Astrocyte of the cerebellum (primary cell): ENCODE measurements at places on chromosomes 7 and 10.

DNA sequence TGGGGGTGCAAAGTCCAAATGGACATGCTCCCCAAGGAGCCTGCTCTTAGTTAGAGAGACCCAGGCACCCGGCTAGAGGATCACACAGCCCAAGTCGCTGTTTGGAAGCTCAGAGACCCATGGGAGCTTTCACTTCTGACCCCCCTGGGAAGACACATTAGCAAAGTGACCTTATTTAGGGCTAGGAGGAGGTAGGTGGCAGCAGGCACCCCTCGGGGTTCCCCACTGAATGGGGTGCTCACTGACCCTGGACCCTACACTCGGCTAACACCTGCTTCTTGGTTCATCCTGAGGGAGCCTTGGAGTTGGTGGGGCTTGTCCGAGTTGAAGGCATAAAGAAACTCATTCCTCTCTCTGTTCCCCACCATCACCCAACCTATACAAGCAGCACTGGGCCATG lies 27.1 kb upstream of the HABP2 start:
- DNase-seq: no peak

DNA sequence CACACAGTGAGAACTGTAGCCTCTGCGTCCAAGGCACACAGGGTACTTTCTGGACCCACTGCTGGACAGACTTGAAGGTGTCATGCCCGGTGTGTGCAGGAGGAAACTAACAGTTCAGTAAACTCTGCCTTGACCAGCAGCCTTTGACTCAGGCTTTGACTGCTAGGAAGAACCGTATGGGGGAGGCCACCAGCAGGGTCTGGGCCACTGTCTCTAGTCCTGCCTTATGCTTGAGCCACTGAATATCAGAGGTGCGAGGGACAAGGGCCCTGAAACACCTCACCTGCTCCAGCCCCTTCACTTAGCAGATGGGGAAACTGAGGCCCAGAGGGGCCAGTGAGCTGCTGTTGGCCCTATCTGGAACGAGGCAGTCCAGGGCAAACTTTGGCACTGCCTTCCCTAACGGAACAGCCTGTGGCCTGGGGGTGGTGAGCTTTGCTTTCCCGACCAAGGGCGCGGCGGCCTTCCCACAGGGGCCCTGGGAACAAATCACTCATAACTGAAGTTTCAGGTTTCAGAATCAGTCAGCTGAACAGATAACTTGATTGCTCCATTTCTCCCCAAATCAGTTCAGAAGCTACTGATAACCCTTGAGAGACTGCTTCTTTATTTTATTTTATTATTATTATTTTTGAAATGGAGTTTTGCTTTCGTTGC lies 130.0 kb downstream of the FAM53B start:
- DNase-seq: no peak

- peak; percentile 1 for DNase-seq
These were observed 78.3 kb downstream of the ATRNL1 start for GRCh38 chr10:115171392-115171960.

DNA sequence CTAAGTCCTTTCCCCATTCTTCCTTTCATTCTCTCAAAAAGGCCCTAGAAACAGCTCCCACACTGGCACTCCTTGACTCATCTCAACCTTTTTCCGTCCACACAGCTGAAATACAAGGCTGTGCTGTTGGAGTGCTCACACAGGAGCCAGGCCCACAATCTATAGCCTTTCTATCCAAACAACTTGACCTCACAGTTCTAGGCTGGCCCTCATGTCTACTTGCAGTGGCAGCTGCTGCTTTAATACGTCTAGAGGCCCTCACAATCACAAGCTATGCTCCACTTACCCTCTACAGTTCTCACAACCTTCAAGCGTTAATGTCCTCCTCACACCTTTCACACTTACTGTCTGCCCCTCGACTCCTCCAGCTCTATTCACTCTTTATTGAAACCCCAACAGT lies 12.0 kb upstream of the LRRC61 start:
- no peak for DNase-seq

DNA sequence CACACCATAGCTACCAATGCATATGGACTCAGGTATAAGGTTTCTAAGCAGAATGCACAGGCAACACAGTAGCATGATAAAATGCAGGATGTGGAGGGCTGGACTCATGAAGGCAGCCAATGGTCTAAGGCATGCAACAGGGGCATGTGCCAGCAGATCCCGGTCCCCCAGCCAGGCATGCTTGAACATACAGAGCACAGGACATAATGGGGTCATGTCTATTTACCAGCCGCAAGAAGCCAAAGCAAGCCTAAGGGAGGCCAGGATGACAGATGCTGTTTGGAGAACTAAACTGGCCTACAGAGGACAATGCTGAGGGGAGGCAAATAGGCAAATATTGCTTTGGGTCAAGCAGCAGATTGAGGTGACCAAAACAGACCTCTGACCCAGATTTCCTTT lies 60.0 kb upstream of the PDLIM1 start:
- DNase-seq: no peak

- DNase-seq: no peak
These were observed 434.5 kb downstream of the CCSER2 start for GRCh38 chr10:84762754-84763394.

DNA sequence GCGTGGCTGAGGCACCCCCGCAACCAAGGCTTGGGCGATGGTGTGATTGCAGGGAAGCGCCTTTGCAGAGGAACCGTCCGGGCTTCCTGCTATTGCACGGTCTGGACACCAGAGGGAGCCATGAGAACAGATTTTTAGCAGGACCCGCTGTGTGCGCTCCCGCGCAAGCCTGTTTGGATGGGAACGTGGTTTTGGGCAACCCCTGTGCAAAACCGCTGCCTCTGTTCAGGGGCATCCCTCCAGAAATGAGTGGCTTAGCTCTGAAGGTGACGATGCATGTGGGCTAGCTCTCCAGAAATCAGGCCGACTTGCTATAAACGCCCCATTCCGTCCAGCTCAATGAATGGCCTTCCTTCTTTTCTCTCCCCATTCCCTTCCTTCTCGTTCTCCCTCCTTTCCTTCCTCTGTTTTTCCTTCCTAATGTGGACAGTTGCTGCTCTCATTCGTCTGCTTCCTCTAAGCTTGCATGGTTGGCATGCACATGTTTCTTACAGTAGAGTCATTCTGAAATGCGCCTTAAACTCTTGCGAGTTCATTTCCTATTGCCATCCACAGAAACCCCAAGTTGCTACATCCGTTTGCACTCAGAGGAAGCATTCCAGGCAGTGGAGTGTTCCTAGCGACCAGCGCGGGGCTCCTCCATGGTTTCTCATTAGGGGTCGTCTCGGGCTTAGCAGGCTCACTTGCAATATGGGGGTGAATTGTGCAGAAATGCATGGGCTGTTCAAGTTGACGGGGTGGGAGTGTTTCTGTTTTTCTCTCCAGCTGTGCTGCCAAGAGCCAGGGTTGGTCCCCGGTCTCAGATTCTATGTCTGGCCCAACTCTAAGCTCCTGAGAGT lies 302.5 kb upstream of the GALNT17 start:
- DNase-seq: peak; percentile 16

- DNase-seq: no peak
These were observed 127.6 kb downstream of the TNS3 start for GRCh38 chr7:47454069-47454973.

DNA sequence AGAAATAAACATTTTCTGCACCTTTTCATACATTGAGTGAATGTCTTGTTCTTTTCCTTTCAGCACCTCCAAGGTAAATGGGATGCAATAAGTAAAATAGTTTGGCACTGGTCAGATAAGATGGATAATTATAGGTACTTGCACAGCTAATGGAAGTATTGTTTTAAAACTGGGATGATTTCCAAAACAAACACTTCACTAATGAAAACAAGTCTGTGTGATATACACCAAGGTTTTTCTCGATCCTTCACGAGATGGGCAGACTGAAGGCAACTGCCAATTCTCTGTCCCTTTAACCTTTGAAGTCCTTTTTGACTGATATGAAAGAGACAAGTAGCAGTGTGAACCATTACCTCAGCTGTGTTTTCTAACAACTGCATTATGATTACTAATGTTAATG lies 423.8 kb downstream of the GFRA1 start:
- no peak for DNase-seq

DNA sequence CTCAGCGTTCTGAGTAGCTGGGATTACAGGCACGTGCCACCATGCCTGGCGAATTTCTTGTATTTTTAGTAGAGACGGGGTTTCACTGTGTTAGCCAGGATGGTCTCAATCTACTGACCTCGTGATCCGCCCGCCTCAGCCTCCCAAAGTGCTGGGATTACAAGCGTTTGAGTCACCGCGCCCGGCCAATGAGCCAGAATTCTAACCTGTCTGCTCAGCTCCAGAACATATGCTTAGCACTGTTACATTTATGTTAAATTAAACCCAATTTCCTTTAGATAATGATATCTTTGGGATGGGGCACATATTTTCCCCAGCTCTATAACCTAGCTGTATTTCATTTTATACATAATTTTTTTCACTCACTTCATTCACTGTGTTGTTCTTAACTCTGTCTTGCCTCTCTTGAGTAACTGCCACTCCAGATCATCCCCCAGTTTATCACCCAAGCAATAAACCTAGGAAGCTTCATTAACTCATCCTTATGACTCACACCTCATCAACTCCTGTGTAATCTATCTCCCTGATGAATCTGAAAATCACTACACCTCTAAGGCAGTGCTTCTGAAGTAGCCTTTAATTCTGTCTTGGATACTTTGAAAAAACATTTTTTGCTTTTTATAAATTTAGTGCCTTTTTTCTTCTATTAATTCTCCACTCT lies 559.7 kb upstream of the ZWINT start:
- no peak for DNase-seq

- DNase-seq: no peak
These were observed 29.8 kb downstream of the JAKMIP3 start for GRCh38 chr10:132095403-132096113.

- DNase-seq: no peak
These were observed 48.5 kb upstream of the SHTN1 start for GRCh38 chr10:117053482-117053881.

DNA sequence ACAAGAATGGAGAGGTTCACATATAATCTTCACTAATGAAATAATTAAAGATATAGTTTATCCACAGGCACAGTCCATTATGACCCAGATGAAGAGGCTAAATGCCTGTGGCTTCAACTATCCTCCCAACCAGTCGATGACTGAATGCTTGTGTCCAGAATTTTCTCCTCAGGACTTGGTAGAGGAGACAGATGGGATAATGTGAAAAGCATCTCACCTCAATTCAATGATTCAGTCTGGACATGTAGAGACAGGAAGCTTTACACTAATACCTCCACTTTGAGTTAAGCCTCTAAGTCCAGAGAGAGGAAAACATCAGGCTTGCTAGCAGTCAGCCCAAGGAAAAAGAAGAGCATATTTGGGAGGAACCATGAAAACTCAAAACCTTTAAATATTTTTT lies 59.1 kb upstream of the COL1A2 start:
- no peak for DNase-seq

DNA sequence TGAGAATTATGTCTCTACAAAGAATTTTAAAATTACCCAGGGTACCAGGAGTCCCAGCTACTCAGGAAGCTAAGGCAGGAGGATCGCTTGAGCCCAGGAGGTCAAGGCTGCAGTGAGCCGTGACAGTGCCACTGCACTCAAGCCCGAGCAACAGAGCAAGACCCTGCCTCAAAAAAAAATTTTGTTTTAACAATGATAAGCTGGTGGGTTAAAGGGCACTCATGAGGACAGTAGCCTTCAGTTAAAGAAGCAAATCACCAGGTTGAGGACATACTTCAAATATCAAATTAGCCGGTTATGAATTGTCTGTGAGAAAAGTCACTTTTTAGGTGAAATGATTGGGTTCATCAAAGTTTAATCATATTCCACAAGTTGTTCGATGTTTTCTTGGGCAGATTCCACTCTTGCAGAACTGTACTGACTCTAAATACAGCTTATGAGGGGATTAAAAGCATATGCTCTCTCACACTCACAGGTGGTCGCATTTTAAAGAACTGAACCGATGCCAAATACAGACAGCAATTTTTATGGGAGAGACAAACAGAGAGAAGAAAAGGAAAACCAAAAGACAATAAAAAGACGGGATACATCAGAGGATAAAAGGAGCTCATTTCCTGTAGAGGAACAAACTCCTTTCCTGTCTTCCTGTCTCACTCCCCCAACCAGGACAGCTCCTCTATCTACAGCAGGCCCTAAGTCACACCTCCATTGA lies 582.8 kb upstream of the NRP1 start:
- no peak for DNase-seq

DNA sequence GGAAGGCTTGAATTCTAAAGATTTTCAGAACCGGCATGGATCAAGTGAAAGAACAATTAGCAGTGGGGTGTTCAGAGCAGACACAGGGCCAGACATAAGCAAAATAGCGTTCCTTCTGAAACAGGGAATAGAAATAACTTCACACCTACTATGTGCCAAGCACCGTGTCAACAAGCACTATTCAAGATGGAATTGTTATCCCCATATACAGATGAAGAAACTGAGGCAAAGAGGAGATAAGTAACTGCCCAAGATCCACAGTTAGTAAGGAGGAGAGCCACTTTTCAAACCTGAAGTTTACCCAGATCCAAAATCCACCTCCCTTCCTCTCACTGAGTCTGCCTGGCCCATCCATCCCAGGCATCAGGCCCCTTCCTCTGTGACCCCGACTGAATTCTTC lies 73.6 kb upstream of the PIK3CG start:
- DNase-seq: no peak

DNA sequence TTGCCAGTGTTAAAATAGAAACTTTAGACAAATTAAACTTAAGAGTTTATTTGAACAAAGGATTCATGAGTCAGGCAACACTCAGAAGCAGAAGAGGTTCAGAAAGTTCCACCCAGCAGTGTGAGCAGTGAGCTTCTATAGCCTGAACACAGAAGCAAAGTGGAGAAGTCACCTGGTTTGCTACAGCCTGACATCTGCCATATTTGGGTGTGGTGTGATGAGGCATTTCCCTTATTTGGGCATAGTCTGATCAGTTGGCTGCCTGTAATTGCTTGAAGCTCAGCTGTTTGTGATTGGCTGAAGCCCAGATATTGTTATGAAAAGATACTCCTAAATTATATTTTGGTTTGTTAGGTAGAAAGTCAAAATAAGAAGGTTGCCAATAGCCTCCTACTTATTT lies 39.1 kb downstream of the VWC2 start:
- DNase-seq: no peak

- no peak for DNase-seq
These were observed 289.9 kb upstream of the SP8 start for GRCh38 chr7:21076574-21076973.

GRCh38 chr7:147096629-147097028 lies 980.0 kb downstream of the CNTNAP2 start:
- DNase-seq: no peak
